Natural killer cell treated with Interleukin-12 subunit alpha and Interleukin-12 subunit beta and Interleukin-15 and Interleukin-18, amount 100 ng/mL, for 72 hours (primary cell): ENCODE measurements at places on chromosomes 1 and 21. TPM values are rescaled to one million over a fixed set of nuclear protein-coding genes. Genes with fewer than 3 reads are reported as not detected.

Gene PAQR6
- total RNA-seq, result 5.9 TPM

Gene TPTE
- not detected for total RNA-seq

Gene SIK1
- total RNA-seq, result 16.0 TPM

Gene LCE3D
- not detected for total RNA-seq

Gene GBP7
- total RNA-seq, result 1.3 TPM

Gene NPHS2
- total RNA-seq, result not detected

Gene SLC2A5
- not detected for total RNA-seq

Gene FCRL2
- total RNA-seq, result not detected

Gene ARHGEF16
- not detected for total RNA-seq

Gene RBP7
- not detected for total RNA-seq

Gene SLC44A3
- not detected for total RNA-seq

Gene TFF2
- not detected for total RNA-seq

Gene SPRR5
- total RNA-seq, result not detected

Gene TFAP2E
- 5.1 TPM for total RNA-seq

Gene SYT11
- total RNA-seq, result 43.9 TPM

Gene VASH2
- 0.81 TPM for total RNA-seq

Gene FOXD2
- 0.33 TPM for total RNA-seq

Gene HSD3B1
- not detected for total RNA-seq

Gene HUNK
- total RNA-seq, result 0.07 TPM

Gene CELA2B
- not detected for total RNA-seq

Gene DCST1
- total RNA-seq, result not detected

Gene PRKAA2
- total RNA-seq, result 0.05 TPM

Gene RBM11
- total RNA-seq, result not detected

Gene PHGDH
- 37.6 TPM for total RNA-seq

Gene SFN
- total RNA-seq, result 0.56 TPM

Gene UMODL1
- total RNA-seq, result not detected

Gene IL19
- not detected for total RNA-seq

Gene HIVEP3
- total RNA-seq, result 17.9 TPM

Gene MRAP
- not detected for total RNA-seq

Gene OR2G6
- not detected for total RNA-seq

Gene OR2AK2
- not detected for total RNA-seq

Gene CITED4
- total RNA-seq, result 3.5 TPM
